ENCODE measurements at places on chromosomes 13 and 19.

- DNase-seq: no peak
These were observed 242.0 kb upstream of the TSHZ3 start for GRCh38 chr19:31591258-31591657.

DNA sequence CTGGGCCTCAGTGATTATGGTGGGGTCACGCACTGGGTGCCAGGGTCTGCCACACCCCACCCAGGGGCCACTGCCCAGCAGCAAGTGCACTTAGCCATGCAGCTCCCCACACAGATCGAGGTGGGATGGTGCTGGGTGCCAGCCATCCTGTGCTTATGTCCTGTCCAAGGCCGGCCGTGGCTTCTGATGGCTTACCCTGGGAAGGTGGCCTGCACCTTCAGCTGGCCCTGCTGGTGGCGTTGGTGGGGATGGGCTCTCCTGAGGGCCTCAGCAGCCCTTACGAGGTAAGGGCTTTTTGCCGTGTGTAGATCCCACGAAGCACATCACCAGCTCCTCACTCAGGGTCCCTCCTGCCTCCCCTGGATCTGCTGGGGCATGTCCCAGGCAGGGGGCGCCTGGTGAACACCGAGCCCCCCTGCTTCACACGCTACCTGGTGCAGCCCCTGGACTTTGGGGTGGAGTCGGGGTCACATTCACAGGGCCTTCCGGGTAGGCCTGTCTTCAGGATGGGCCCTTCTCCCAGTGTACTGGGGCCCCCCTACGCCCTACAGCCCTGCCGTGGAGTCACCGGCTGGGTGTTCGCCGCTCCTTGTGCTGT is 46.6 kb downstream of the CRTC1 start:
- DNase-seq: no peak

- peak; percentile 61 for DNase-seq
These were observed 10.1 kb downstream of the FOSB start for GRCh38 chr19:45477713-45478453.

GRCh38 chr13:101751488-101751887 is 299.0 kb downstream of the ITGBL1 start:
- DNase-seq: no peak

DNA sequence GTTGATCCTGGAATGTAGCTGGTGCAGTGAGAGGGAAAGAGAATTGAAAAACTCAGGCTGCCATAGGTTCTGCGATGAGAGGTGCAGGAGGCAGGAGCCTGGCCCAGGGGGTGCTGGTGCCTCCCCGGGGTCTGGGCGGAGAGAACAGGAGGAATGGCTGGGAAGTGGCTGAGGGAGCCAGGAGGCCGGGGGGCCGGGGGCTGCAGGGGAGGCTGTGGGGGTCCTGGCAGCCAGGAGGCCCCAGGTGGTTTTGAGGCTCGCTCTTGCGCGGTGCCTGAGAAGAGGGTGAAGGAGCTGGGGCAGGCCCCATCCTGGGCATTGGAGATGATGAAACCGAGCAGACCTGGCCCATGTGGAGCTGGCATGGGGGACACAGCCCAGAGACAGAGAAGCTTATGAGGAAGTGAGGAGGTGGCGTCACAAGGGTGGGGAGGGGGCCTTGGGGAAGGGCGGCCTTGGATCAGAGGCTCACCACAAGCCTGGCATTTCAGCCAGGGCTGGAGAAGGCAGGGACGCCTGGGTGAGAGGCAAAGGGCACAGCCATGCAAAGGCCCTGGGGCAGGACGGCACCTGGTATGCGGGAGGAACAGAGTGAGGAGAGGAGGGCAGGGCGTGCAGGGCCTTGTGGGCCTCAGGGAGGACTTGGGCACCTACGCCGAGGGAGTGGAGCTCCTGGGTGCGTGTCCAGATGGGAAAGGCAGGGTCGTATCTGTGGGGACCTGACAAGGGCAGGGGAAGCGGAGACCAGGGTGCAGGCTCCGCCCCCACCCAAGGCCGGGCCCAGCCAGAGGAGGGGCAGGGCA is 1.3 kb upstream of the TEKTIP1 start:
- no peak for DNase-seq

- DNase-seq: no peak
These were observed 17.4 kb downstream of the CPB2 start for GRCh38 chr13:46087481-46087880.

- DNase-seq: no peak
These were observed 518.6 kb downstream of the SLITRK5 start for GRCh38 chr13:88189728-88190127.

- no peak for DNase-seq
These were observed 806.1 kb upstream of the ARGLU1 start for GRCh38 chr13:107374038-107374437.

DNA sequence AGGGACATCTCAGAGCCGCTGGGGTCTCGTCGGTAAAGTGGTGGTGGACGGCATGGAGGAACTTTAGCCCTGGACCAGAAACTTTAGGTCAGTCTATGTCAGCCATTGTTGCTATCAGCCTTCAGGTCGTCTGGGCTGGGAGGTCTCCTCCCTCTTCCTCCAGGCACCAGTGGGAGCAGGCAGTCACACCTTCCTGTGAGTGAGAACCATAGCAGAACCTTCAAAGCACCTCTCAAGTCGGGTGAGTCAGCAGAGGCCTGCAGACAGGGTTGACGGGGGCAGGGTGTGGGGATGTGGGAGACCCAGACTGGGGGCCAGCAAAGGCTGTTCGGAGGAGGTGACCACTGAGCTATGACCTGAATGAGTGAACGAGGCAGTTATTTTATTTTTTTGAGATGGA is 15.4 kb upstream of the SBNO2 start:
- no peak for DNase-seq

DNA sequence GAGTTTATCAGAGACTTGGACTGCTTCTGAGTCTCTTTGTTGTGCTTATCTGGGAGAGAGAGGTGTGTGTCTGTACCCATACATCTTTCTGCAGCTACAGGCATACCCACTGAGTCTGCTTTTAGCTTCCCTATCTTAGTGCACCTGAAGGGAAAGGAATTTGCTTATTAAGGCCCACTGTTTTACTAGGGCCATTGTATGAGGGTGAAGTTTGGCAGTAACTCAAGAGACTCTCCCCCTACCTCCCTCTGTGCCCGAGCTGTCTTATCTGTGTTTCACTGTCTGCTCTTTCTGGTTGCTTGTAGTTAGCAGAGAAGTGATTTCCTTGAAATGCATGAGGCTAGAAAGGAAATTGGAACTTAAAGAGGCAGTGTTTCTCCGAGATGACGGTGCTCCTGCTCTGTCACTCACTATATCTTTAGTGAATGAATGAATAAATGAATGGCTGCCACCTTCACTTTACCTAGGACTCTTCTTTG is 678 bp upstream of the CD33 start:
- no peak for DNase-seq

- DNase-seq: no peak
These were observed 980 bp downstream of the BCKDHA start for GRCh38 chr19:41398598-41398997.

- peak; percentile 13 for DNase-seq
These were observed 20.5 kb downstream of the CEACAM4 start for GRCh38 chr19:41606215-41606837.

DNA sequence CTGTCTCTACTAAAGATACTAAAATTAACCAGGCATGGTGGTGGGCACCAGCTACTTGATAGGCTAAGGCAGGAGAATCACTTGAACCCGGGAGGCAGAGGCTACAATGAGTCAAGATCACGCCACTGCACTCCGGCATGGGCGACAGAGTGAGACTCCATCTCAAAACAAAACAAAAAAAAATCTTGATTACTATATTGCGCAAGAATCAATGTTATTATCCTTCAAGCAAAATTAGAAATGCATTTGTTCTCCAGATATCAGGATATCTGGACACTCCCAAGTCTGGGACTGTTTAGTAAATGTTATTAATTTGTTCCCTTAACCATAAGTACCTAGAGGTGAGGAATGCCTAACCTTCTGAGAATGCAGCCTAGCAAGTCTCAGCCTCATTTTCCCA is 992.2 kb upstream of the PCDH20 start:
- no peak for DNase-seq

- DNase-seq: no peak
These were observed 38.1 kb downstream of the PSG5 start for GRCh38 chr19:43148233-43148632.

DNA sequence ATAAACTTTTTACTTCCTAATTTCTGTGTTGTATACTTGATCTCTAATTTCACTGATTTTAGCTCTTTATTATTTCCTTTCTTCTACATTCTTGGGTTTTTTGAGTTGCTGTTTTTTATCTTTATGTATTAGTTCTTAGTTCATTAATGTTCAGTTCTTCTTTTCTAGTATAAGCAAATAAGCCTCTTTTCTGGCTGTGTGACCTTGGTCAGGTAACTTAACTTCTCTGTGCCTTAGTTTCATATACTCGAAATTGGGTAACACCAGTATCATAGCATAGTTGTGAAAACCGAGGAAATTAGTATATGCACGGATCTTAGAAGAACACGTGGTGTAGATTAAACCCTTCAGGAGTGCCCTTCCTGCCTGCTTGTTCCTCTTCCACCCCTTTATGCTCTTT is 130.2 kb upstream of the C1QTNF9B start:
- DNase-seq: no peak

GRCh38 chr19:3268763-3269162 is 44.3 kb downstream of the CELF5 start:
- no peak for DNase-seq

DNA sequence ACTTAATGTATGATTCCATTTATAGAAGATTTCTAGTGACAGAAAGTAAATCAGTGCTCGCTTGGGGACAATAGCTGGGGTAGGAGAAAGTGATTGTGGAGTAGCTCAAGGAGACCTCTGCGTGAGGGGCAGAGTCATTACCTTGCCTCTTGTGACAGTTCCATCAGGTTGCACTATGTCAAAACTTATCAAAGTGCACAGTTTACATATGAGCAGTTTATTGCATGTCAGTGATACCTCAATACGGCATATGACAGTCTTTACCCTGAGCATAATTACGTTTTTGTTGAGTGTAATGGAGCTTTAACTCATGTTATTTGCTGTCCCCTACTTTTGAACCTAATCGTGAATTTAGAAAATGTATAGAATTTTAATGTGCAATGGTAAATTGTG is 15.0 kb downstream of the ARHGEF7 start:
- DNase-seq: no peak

DNA sequence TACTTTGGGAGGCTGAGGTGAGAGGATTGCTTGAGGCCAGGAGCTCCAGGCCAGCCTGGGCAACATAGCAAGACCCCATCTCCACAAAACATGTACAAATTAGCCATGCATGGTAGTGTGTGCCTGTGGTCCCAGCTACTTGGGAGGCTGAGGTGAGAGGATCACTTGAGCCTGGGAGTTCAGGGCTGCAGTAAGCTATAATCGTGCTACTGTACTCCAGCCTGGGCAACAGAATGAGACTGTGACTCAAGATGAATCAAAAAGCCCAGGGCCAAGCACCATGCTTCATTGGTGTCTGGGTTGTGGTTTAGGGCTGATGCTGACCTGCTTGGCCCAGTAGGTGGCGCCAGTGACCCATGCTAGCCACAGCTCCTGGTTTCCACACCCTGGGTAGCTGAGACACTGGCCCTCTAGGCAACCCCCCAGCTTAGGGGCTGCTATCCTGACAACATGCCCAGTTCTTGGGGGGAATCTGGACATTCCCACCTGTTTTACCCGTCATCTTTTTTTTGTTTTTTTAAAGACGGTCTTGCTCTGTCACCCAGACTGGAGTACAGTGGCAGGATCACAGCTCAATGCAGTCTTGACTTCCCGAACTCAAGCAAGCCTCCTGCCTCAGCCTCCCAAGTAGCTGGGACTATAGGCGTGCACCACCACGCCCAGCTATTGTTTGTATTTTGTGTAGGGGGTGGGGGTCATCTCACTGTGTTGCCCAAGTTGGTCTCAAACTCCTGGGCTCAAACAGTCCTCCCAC is 5.5 kb downstream of the CCDC124 start:
- DNase-seq: peak; percentile 88

- no peak for DNase-seq
These were observed 11.3 kb upstream of the CRYL1 start for GRCh38 chr13:20536992-20537391.

DNA sequence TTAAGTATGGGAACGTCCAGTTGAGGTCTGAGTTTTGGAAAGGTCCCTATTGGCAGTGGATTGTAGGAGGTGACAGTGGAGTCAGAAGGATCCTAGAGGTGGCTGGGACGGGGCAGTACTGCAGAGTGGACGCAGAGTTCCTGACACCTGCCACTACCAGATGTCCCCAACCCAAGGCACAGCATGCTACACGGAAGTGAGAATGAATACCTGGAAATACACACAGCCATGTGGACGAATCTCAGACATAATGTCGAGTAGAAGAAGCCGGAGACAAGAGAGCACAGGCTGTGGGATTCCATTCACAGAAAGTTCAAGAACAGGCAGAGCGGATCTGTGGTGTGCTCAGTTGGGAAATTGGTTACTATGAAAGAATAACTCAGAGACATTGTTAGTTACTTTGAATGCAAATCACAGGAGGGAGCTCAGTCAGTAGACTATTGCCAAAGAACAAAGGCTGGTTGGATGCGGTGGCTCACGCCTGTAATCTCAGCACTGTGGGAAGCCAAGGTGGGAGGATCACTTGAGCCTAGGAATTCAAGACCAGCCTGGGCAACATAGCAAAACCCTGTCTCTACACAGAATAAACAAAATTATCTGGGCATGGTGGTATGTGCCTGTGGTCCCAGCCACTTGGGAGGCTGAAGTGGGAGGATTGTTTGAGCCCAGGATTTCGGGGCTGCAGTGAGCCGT is 37.4 kb downstream of the RYR1 start:
- no peak for DNase-seq

DNA sequence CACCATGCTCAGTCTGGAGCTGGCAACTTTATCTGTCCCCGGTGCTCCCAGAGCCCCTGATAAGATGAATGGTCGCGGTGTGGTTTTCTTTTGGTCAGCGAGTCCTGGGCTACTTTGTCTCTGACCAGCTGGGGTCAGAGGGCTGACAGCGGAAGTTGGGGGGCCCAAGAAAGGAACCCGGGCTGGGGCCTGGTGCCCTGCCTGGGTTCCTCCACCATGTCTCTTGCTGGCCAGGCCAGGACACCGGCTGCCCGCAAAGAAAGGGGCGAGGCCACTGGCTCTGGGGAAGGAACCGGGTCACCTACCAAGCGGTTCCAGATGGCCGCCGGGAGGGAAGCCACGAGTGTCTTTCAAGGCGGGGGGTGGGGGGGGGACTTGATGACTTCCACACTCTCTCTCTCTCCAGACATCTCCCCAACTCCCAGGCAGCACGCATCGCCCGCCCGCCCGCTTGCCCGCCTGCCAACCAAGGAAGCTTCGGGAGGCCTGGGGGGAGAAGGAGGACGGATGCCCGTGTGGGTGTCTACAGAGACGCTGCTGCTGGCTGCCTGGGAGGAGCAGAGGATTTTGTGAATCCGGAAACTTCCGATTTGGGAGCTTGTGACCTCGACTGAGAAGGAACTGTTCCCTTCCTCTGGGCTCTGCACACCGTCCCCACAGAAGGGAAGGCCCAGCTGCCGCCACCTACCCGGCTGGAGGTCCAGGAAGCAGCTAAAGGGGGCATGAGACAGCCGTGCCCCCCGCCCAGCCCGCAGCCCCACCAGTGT is 1.1 kb downstream of the PIP5K1C start:
- DNase-seq: peak; percentile 68

GRCh38 chr19:45323671-45324081 is 1.0 kb upstream of the CKM start:
- no peak for DNase-seq

- DNase-seq: no peak
These were observed 207.3 kb downstream of the DLEU7 start for GRCh38 chr13:50636007-50636704.
